ENCODE measurements at places on chromosomes 1 and 21.

DNA sequence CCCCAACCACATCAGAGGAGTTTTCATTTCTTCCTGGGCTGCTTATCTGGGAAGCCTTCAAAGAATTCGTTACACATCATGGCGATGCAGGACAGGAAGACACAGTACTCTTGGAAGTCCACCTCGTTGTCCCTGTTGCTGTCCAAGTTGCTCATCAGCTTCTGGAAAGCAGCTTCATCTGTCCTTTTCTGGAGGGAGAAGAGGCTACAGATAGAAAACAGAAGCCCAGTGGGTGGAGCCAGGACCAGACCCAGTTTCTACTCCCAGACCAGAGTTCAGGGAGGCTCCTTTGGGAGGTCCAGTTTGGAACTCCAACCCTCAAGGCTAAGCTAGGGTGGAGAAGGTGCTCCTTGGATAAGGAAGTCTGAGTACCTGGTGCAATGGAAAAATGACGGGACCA is 1.9 kb downstream of the S100A4 start:
- no peak for DNase-seq

- DNase-seq, result no peak
These were observed 14.3 kb downstream of the ATF3 start for GRCh38 chr1:212622906-212623305.

GRCh38 chr1:18649693-18650370 is 19.2 kb downstream of the PAX7 start:
- no peak for DNase-seq

- no peak for DNase-seq
These were observed 136.2 kb downstream of the PSMG1 start for GRCh38 chr21:39047046-39047445.

DNA sequence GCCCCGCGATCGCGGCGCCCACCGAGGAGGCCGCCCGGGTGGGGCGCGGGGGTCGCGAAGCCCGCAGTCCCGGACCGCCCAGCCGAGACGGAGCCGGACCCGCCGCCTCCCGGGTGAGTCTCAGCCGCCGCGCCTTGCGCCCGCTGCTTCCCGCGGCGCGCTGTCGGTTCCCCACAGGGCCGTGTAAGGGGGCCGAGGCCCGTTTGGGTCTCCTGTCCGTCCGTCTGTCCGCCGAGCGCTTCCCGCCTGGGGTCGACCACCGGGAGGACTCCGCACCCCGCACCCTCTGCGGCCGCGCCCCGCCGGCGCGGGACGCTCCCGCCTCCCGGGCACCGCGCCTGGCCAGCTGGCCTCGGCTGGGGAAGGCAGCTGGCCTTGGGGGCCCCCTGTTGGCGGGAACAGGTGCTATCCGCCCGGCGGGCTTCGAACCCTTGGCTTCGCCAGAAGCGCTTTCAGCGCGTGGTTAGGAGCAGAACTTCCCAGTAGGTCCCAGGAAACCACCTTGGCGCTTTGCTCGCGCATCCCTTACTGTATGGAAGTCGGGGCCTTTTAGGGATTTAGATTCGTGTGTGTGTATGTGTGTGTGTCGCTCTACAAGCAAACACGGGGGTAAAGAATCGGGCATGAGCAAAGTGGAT is 414 bp downstream of the TMEM51 start:
- DNase-seq, result no peak

DNA sequence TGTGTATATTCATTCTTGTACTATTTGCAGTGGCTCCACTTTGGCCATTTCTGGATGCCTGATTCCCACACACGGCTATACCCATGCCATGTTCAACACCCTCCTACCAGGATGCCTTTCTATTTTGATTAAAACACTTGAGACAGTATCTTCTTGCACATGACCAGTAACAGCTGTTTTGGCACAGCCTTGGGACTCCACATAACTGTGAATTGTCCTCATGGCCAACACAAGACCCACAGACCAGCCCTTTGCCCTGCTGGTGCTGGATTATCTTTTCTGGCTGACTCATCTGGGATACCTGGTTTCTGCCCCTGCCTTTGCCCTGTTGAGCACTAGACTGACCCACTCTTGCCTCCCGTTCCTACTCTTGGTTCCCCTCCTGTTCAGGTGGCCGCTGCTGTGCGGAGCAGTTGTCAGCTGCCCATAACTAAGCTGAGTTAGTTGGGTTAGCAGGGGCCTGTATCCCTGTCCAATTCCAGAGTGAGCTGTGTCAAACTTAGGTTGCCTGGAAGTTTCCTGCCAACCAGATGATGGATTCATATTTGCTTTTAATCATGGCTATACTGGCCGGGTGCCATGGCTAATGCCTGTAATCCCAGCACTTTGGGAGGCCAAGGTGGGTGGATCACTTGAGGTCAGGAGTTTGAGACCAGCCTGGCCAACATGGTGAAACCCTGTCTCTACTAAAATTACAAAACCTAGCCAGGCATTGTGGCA is 10.8 kb upstream of the EYA3 start:
- no peak for DNase-seq

DNA sequence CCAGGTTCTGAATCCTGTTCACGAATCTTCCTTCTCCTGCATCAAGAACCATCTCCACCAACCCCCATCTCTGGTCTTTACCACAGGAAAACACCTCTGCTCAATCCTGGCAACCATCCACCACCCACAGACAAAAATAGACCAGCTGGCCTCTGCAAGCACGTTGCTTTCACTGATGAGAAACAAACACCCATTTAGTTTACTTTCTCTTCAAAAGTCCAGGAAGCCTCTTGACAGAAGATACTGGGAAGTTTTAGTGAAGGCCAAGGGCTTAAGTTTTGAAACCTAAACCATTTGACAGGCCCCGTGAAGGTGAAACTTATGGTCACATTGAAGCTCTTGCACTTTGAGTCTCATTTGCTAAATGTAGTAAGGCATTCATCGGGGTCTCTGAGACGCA is 122.6 kb upstream of the PPP2R5A start:
- DNase-seq, result peak; percentile 69

GRCh38 chr1:61604261-61604660 is 120.7 kb downstream of the TM2D1 start:
- no peak for DNase-seq

GRCh38 chr1:57894315-57894714 is 470.5 kb upstream of the DAB1 start:
- no peak for DNase-seq

- DNase-seq, result no peak
These were observed 15.8 kb downstream of the SLC45A3 start for GRCh38 chr1:205664399-205665017.

GRCh38 chr1:31624309-31624708 is 6.8 kb downstream of the HCRTR1 start:
- DNase-seq, result peak; percentile 16

DNA sequence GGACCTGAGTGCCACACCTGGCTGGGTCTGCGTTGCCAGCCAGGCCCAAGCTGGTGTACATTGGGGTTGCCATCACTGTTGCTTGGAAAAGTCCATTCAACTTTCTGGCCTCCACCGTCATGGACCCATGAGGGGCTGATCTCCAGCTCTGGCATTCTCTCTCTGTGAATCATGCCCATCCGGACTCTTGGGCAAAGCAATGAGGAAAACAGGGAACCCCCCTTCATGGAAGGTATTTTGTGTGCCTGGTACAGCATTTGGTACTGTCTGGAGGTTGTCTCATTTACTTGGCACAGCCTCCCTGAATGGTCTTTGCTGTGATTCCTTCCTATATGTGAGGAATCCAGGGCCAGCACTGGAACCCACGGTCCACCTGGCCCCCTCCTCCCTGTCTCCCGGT is 99.4 kb downstream of the FOXD2 start:
- DNase-seq, result no peak

- no peak for DNase-seq
These were observed 25.7 kb downstream of the CRYAA start for GRCh38 chr21:43194303-43195120.

DNA sequence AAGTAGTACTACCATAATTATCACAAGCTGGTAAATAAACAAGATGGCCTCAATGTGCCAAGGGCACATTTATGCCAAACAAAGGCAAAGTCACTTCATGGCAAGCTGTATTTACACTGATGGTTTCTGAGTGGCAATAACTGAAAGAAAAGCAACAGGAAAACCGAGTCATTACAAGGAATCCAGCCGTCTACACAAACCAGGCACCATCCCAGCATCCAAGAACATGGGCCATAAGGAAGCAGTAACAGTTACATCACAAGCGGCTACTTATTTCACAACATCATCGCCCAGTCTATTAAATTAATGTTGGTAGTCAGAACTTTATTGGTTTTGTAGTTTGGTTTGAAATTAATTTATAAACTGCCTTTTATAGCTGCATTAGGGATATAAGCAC is 214.2 kb downstream of the RERE start:
- no peak for DNase-seq

- peak; percentile 68 for DNase-seq
These were observed 129.5 kb downstream of the TENT5C start for GRCh38 chr1:117735045-117735992.

- DNase-seq, result no peak
These were observed 37.4 kb downstream of the MAP3K21 start for GRCh38 chr1:233364695-233365539.

- no peak for DNase-seq
These were observed 77.9 kb downstream of the ZC3H11B start for GRCh38 chr1:219534991-219535390.

GRCh38 chr1:161706482-161707347 is at the start of gene FCRLA:
TSS of gene FCRLA (plus strand) at chr1:161707229. CDS start at chr1:161707265, 36 bp downstream.
- DNase-seq, result no peak

Data from DND-41 (cell line).